ENCODE measurements at places on chromosomes 3 and 15.
A peak's percentile ranks its signal among the peaks of the same experiment; 100 is the strongest.

DNA sequence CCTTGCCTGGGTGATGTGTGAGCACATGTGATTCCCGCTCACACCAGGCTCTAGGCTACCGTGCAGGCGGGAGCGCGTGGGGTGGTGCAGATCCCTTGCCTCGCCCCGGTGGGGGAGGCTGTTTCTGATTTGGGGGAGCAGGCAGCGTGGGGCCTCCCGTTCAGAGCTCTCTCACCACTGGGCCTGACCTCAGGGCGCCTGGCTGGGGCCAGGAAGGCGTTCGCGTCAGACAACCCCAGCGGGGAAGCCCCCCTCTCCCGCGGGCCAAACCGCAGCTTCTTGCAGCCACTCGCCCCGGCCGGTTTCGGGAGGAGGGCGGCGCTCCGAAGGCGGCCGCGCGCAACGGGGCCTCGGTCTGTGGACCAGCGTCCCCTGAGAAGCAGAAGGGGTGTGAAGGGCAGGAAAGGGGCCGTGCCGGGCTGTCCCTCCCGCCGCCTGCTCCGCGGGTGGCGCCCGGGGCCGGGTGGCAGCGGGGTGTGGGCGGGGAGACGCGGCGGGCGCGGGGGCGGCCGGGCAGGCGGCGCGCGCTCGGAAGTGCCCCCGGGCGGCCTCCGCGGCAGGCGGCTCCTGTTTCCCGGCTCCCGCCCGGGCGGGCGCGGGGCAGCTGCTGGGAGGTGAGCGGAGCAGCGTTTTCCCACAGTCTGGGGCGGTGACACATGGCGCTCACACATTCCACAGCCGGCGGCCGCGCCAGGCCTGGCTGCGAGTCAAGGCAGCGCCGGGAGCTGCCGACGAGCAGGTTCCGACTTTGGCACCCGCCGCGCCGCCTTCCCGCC, 65.1 kb upstream of the HES1 start:
- DNase-seq, result peak; percentile 73

GRCh38 chr3:71035314-71035713, 548.2 kb downstream of the FOXP1 start:
- DNase-seq, result no peak

DNA sequence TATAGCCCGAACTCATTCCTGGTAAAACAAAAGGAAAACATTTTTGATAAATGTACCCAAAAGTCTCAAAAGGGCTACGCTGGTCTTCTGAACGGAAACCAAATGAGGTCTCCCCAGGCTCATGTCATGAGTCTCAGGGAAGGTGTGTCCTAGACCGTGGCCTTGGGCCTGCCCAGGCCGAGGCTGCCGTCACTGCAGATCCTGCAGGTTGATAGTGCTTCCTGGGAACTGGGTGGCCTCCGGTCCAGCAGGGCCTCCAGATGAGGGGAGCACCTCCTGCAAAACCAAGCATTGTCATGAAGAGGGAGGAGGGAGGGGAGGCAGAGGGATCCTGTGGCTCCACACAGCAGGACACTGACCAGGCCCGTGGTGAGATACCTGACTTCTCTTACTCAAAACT, 37.5 kb downstream of the ZXDC start:
- DNase-seq, result no peak

DNA sequence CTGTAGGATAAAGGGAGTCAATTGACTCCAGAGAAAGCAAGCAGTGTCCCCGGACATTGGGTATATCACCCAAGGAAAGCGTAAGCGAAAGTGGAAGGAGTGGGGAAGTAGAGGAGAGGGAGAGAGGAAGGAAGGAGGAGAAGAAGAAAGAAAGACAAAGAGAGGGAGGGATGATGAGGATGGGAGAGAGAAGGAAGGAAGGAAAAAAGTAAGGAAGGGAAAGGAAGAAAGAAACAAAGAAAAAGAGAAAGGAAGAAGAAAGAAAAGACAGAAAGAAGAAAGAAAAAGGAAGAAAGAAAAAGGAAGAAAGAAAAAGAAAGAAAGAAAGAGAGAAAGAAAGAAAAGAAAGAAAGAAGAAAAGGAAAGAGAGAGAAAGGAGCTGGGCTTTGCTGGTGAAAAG, 839 bp downstream of the DNASE1L3 start:
- no peak for DNase-seq

DNA sequence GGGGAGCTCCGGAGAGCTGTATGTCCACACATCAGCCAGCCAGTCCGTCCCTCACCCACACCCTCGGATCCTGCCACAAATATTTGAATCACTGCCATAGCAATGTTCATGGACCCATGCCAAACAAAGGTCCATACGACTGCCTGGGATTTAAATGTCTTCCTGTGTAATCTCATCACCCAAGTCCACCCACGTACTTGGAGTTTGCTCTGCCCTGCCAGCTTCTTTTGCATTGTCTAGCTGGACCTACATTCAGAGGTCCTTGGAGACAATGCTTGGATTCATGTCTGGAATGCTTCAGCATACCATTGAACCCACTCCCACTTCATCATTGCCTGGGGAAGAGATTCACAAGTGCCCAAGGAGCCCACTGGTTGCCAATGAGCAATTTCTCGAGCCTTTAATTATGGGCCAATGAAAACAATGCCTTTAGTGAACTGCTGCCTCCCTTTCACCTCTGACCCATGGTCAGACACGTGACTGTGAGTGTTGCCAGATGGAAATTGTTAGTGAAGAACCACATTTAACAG, 90.4 kb upstream of the PHLDB2 start:
- no peak for DNase-seq

DNA sequence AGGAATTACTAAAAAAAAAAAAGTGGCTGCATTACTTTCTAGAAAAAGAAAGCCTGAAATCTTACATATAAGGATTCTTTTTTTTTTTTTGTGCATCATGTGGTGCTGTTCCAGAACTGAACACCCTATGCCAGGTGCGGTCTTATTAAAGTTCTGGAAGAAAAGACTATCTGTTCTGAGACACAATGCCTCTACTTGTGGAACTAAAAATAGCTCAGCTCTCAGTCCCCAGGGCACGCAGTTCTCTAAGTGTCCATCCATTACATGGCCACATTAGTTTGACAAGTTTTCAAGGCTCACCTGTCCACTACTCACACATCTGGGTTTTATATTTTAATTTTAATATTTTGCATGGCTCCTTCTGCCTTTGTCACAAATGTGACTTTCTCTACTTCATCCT, 126.6 kb upstream of the ADAMTS9 start:
- DNase-seq, result no peak

- no peak for DNase-seq
Observed at GRCh38 chr3:87694678-87695077, 364.1 kb downstream of the CGGBP1 start.

GRCh38 chr3:61450866-61451265, 110.5 kb upstream of the PTPRG start:
- DNase-seq, result no peak

DNA sequence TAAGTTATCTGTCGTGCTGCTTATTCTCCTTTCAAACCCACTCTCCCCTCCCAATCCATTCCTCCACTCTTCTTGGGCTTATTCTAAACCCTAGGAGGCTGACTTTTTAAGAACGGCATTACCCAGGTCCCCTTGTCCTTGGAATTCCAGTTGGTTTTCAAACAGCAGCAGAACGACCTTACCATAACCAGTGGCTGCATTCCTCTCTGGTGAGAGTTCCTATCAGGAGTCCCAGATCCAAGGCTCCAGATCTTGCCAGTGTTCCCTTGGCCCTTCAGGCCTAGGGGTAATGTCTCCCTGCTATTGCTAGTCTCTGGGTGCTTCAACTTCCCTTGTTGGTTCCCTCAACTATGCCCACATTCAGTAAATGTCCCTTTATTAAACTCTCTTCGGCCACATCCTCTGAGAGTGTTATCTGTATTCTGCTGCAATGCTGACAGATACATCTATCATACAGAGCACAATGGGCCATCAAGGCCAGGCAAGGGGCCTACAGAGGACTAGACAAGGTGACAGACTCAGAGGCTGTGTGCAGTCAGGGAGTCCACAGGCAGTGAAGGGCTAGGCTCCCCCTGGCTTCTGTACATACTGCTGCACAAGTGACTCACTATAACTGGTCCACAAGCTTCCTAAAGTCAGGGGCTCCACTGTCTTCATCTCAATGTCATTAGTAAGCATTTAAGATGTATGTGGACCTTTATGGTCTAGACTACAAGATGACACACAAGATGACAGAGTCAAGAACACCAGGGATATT, 10.1 kb downstream of the LYSMD2 start:
- no peak for DNase-seq
